ENCODE measurements at places on chromosomes 5 and 9. TPM values are rescaled to one million over a fixed set of nuclear protein-coding genes. Genes with fewer than 3 reads are reported as not detected.

The SPARC gene
- total RNA-seq = 422 TPM

The PSAT1 gene
- 166 TPM for total RNA-seq

The IFNB1 gene
- total RNA-seq = not detected

The FOXD4L4 gene
- 0.16 TPM for total RNA-seq

The ZNF879 gene
- 6.6 TPM for total RNA-seq

The PCDHB14 gene
- 5.5 TPM for total RNA-seq

The FCN1 gene
- total RNA-seq = not detected

The ALAD gene
- 23.2 TPM for total RNA-seq

The LECT2 gene
- not detected for total RNA-seq

The CNOT8 gene
- 51.9 TPM for total RNA-seq

GRCh38 chr9:9002826-9003583 is 1203.4 kb upstream of the DMAC1 start:
- no peak for DNase-seq

- DNase-seq = no peak
Observed at GRCh38 chr5:181221105-181221791, 1.8 kb upstream of the TRIM41 start.

DNA sequence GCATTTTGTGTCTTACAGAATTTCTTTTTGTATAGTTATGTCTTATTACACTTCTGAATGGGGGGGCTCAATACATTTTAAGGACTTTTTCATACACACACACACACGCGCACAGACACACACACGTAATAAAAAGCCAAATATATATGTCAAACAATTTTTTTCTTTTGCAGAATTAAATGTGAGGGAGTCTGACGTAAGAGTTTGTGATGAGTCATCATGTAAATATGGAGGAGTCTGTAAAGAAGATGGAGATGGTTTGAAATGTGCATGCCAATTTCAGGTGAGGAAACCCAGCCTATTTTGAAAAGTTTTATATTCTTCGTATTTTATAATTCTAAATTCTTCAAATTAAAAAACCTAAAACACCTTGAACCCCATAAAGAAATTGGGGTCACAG is 25.6 kb downstream of the TMEFF1 start:
- DNase-seq = no peak

- DNase-seq = no peak
Observed at GRCh38 chr5:170353011-170353761, 36.0 kb downstream of the KCNMB1 start.

GRCh38 chr9:109856785-109857184 is 76.8 kb downstream of the PALM2AKAP2 start:
- no peak for DNase-seq

GRCh38 chr9:133509179-133510083 is 15.3 kb downstream of the MYMK start:
- DNase-seq = no peak

- DNase-seq = no peak
Observed at GRCh38 chr9:110650991-110651411, 17.6 kb upstream of the MUSK start.

DNA sequence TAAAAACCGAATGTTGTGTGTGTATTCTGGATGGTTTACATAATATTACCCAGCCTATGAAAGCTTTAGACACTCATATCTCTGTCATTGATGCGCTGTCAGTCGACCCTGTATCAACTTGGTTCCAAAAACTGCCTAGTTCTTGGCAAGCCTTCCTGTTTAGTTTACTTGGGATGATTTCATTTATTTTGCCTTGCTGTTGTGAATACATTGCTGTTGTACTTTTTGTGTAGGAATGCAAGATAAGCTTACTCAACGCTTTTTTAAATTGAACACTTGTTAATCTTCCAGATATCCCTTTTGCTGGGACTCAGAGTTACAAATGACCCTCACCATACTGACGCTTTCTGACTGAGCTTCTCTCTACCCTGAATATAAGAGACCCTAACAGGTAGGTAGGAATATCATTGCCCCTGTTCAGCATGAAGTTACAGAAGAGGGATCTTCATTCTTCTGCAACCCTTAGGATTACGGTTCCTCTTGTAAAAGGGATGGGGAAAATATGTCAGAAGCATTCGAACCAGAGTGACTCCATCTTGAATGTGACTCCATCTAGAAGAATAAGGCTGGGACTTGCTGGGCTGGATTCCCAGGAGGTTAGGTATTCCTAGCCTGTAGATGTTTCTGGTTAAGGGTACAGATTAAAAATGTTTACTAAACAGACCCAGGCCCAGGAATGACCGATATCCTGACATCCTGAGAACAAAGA is 13.7 kb upstream of the PAIP1 start:
- no peak for DNase-seq

DNA sequence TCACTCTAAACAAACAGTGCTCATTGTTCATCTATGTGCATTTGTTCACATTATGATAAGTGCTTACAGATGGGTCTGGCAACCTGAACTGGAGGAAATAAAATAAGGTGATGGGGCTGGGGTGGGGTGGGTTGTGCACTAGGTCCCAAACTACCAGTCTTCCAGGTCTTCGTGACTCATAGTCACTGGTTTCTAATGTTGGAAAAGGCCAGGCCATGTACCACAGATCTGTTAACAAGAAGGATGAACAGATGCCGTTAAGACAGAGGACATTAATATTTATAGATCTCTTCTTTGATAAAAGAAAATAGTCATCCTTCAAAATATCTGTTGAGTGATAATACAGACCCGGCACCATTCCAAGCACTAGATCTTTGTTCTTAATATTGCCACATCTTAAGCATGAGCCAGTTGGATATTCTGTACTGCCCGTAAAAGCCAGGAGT is 71.4 kb upstream of the STARD4 start:
- DNase-seq = no peak

- no peak for DNase-seq
Observed at GRCh38 chr5:83342465-83342864, 129.1 kb upstream of the VCAN start.

DNA sequence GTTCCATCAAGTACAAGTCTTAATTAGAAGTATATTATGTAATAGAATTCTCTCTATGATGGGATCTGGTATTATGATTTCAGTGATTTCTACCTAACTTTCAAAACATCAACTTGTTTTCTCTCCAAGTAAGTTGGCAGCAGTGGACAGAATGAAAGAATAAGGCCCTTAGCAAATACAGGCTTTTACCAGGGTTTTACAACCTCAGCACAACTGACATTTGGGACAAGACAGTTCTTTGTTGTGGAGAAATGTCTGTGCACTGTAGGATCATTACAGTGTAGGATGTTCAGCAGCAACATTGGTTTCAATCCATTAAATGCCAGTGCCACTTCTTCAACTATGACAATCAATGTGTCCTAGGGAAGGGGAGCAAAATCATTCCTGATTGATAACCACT is 48.8 kb downstream of the MLANA start:
- DNase-seq = no peak

GRCh38 chr5:122126177-122126755 is 3.1 kb upstream of the ZNF474 start:
- DNase-seq = no peak
